ENCODE measurements at places on chromosomes 7 and 10.

DNA sequence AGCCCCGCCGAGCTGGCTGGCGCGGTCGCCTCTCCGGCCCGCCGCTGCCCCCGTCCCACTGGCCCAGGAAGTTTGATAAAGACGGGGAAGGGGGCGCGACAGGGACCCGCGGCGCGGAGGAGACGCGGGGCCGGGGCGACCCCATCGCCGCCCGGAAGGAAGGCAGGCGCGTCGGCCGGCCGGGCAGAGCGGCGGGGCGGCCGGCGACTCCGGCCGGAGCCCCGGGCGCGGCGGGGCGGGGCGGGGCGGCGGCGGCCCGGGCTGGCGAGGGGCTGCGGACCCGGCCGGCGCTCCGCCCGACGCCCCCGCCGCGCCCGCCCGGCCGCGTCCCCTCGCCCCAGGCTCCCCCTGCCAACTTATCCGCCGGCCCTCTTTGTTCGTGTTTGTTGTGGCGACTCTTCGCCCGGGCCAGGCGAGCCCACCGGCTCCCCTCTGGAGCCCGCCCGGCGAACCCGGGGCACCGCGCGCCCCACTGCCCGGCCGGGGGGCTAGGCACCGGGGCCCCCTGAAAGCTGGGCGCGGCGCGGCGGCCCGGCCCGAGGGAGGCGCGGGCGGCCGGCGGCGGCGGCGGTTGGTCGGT is 571 bp downstream of the KDM7A start:
- peaks cover 12% of the 10 kb centered on the region for H3K4me1 ChIP-seq
- DNase-seq: no peak
- H3K27ac ChIP-seq: peak overlapping the region; percentile 78
- H3K4me3 ChIP-seq: peak overlapping the region; percentile 55
- peaks cover 2% of the 10 kb centered on the region for H3K27me3 ChIP-seq

- H3K27me3 ChIP-seq: no peaks in the 10 kb centered on the region
- H3K4me3 ChIP-seq: no peak overlapping the region
- H3K4me1 ChIP-seq: no peaks in the 10 kb centered on the region
- DNase-seq: peak; percentile 42
- no peaks in the 10 kb centered on the region for H3K36me3 ChIP-seq
Observed at GRCh38 chr7:100190048-100190711, 12.5 kb downstream of the STAG3 start.

GRCh38 chr7:135161669-135162068 is 8.8 kb downstream of the CYREN start:
- no peaks in the 10 kb centered on the region for H3K27me3 ChIP-seq
- no peaks in the 10 kb centered on the region for H3K36me3 ChIP-seq
- no peak overlapping the region for H3K27ac ChIP-seq
- H3K4me3 ChIP-seq: no peak overlapping the region

DNA sequence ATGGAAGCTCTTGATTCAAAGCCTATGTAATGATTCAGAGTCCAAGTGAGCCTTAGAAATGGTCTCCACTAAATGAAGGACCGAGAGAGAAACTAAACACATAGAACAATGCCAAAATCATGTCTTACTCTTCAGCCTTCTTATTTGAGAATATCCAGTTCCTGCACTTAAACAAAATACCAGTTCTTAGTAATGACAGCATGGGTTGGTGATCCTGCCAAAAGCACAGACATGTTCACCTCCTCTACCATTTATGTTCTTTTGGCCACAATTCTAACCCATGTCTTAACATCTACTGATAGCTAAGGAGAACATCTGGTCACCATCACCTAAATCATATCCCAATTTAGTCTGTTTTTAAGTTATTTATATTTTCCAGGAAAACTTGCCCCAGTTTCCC is 239.6 kb upstream of the PTN start:
- DNase-seq: no peak
- no peaks in the 10 kb centered on the region for H3K27me3 ChIP-seq
- no peaks in the 10 kb centered on the region for H3K36me3 ChIP-seq

GRCh38 chr7:85776691-85777345 is 590.0 kb upstream of the SEMA3D start:
- no peaks in the 10 kb centered on the region for H3K4me1 ChIP-seq
- no peaks in the 10 kb centered on the region for H3K36me3 ChIP-seq
- DNase-seq: no peak

DNA sequence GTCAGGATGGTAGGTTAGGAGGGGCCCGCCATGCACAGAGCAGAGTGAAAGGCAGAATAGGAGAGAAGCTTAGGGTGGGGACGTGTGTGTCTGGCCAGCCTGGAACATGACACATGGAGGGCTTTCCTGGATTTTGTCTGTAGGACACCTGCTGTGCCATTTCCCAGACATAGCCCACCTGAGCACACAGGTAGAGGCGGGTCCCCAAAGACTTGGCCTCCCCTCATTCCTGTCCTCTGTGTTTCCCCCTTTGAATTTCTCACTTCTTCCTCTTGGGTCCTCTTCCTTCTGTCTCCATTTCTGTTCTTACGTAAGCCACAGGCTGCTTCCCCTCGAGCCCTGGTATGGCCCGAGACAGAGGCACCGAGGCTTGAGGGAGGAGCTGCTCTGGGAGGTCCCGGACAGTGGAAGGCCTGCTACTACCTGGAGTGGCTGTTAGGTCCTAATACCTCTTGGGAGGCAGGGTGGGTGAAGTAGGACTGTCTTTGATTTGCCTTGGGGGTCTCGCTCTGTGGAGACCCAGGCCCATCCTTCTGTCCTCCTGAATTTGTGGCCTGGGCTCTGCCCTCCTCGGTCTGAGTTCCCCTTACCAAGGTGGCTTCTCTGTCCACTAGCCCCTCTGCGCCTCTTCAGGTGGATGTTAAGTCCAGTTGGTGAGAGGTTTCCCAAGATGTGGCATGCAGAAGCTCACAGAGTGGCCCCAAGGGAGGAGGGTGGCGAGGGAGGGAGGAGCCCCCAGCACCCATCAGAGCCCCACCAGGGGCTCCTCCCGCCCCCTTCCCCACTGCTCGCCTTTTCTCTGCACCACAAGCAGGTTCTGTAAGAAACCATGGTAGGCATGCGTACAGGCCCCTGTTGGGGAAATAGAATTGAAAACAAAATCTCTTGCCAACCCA is 5.5 kb downstream of the ZNF775 start:
- H3K36me3 ChIP-seq: no peaks in the 10 kb centered on the region
- no peak for DNase-seq
- H3K4me1 ChIP-seq: peaks cover 10% of the 10 kb centered on the region
- no peak overlapping the region for H3K4me3 ChIP-seq
- H3K27me3 ChIP-seq: no peaks in the 10 kb centered on the region
- no peak overlapping the region for H3K27ac ChIP-seq

DNA sequence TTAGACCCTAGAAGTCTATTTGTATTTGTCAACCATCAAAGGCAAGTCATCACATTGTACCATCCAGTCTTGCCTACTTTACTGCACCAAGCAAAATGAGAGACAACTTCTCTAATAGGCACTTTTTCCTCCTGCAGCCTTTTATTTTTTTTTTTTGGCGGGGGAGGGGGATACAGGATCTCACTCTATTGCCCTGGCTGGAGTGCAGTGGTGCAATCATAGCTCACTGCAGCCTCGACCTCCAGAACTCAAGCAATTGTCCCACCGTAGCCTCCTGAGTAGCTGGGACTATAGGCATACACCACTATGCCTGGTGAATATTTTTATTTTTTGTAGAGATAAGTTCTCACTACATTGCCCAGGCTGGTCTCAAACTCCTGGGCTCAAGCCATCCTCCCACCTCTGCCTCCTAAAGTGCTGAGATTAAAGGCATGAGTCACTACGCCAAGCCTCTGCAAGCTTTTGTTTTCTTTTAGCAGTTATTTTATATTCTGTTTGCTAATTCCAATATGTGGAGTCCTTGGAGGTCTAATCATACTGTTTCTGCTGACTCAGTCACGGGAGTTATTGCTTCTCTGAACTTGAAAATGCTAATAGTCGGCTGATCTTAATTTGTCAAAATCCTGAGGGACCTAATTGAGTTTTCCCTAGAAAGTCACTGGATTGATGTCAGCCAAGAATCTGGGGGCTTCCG is 14.2 kb downstream of the KPNA7 start:
- no peak overlapping the region for H3K4me3 ChIP-seq
- peaks cover 15% of the 10 kb centered on the region for H3K4me1 ChIP-seq
- H3K36me3 ChIP-seq: no peaks in the 10 kb centered on the region
- H3K27me3 ChIP-seq: no peaks in the 10 kb centered on the region
- no peak for DNase-seq
- no peak overlapping the region for H3K27ac ChIP-seq

DNA sequence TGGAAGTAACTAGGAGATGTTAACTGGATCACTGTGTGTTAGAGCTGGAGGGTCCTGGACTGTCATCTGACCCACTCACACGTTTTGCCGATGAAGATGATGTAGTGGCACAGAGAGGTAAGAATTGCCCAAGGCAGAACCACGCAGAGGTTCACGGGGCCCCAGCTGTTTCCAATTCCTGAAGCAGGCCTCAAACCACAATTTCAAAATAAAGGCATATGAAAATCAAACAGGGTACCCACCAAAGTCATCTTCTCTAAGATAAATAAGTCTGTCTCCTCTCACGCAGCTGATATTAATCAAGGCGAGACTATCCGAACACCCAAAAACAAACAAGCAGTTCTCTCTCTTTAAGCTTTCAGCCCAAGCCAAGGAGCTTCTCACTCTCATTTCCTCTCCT is 113.3 kb upstream of the JCAD start:
- no peak overlapping the region for H3K27ac ChIP-seq
- H3K36me3 ChIP-seq: no peaks in the 10 kb centered on the region
- no peaks in the 10 kb centered on the region for H3K27me3 ChIP-seq
- no peak overlapping the region for H3K4me3 ChIP-seq
- DNase-seq: no peak

DNA sequence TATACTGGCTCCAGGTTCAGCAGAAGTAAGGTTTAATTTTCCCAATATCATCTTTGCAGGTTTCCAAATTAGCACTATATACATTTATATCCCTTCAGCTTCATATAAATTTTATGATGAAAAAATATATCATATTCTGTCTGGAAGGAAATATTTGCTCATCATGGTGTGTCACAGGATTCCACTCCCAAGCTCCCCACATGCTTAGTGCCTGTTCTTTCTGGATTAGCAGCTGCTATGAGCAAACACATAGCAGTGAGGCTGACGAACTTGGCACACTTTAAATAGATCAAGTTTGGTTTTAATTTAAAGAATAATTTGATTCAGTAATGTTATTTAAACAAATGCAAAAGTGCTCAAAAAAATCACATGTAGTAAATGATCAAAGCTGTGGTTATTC is 251.9 kb downstream of the AGMO start:
- no peaks in the 10 kb centered on the region for H3K36me3 ChIP-seq
- no peak overlapping the region for H3K4me3 ChIP-seq
- H3K27ac ChIP-seq: no peak overlapping the region

- H3K36me3 ChIP-seq: no peaks in the 10 kb centered on the region
- H3K27me3 ChIP-seq: no peaks in the 10 kb centered on the region
- no peak overlapping the region for H3K4me3 ChIP-seq
- no peak overlapping the region for H3K27ac ChIP-seq
- H3K4me1 ChIP-seq: no peaks in the 10 kb centered on the region
Observed at GRCh38 chr7:112036071-112036470, 170.1 kb downstream of the DOCK4 start.

DNA sequence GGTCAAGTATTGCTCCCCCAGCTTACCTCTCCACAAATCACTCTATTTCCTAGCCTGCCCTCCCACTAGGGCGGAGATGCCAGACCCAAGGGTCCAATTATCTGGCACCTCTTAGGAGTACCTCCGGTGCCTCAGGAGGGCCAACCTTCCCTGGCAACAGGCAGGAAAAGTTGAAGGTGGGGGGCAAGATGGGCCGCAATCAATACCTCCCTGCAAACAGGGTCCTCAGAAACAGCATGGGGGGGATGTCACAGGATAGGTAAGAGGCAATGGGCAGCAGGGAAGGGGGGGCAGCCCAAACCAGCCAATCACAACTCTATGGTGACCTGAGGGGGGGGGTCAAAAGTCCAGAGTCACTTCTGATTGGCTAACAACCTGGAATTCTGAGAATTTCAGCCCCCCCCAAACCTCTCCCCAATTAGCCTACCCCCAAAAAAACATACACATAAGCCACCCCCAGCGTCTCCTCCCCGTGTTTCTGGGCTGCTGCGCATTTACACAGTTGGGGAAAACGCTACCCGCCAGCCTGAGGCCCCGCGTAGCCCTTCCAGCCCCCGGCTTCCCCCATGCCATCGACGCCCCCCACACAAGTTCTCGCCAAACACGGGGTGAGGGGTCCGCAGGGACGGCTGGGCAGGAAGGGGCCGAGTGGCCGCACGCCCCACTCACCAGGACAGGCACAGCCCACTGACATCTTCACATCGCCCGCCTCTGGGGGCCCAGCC is 589 bp downstream of the LDB1 start:
- H3K27me3 ChIP-seq: no peaks in the 10 kb centered on the region
- H3K36me3 ChIP-seq: no peaks in the 10 kb centered on the region
- peak; percentile 59 for DNase-seq

DNA sequence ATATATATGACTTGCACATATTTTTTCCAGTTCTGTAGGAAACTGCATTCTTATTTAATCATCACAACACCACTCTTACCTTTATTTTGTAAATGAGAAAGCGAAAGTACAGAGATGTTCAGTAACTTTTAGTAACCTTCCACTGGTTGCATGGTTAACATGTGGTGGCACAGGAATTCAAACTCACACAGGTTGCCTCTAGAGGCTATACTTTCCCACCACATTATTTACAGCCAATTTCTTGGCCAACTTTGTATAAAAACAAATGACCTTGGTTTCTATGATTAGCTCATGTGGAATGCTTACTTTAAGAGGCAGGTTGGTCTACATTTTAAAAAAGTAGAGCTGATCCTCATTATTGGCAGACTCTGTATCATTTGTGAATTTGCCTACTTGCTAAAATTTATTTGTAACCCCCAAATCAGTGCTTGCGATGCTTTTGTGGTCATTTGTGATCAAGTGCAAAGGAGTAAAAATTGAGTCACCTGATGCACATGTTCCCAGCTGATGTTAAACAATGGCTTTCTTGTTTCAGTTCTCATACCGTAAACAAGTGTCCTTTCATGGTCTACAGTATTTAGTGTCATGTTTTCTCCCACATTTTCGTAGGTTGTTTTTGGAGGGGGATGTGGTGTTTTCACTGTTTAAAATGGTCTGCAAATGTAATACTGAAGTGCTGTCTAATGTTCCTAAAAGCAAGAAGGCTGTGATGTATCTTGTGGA is 14.8 kb downstream of the BBS9 start:
- H3K27ac ChIP-seq: no peak overlapping the region
- no peaks in the 10 kb centered on the region for H3K27me3 ChIP-seq
- no peaks in the 10 kb centered on the region for H3K4me1 ChIP-seq
- H3K4me3 ChIP-seq: no peak overlapping the region
- H3K36me3 ChIP-seq: no peaks in the 10 kb centered on the region

- no peak overlapping the region for H3K27ac ChIP-seq
- no peak overlapping the region for H3K4me3 ChIP-seq
- no peak for DNase-seq
- H3K36me3 ChIP-seq: no peaks in the 10 kb centered on the region
- H3K4me1 ChIP-seq: peaks cover 5% of the 10 kb centered on the region
- H3K27me3 ChIP-seq: no peaks in the 10 kb centered on the region
Observed at GRCh38 chr7:106421181-106421762, 136.5 kb upstream of the NAMPT start.

All from HCT116 (cell line).